ENCODE measurements at places on chromosomes 12 and 14. TPM values are rescaled to one million over a fixed set of nuclear protein-coding genes. Genes with fewer than 3 reads are reported as not detected.

LRTM2 gene
- not detected for total RNA-seq

DNA sequence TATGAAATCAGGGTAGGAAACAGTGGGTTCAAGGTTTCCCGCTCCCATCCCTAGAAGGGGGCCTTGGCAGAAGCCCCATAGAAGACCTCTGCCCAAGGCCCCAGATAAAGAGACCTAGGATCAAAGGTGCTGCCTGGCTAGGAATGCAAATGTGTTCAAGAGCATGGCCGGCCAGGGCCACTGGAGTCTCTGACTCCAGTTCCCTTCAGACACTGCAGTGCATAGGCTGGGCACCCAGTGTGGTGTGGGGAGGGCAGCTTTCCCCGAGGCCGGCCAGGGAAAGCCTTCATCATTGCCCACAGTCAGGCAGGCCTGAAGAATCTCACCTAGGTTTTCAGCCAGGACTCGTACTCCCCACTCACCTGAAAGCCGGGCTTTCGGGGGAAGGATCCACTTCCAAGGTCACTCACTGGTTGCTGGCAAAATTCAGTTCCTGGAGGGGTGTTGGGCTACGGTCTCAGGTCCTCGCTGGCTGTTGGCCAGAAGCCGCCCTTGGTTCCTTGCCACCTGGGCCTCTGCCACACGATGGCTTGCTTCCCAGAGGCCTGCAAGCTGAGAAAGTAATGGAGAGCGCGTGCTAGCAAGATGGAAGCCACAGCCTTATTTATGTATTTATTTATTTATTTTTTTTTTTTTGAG lies 9.7 kb upstream of the PEBP1 start:
- no peak for DNase-seq
- no peak overlapping the region for H3K4me3 ChIP-seq
- peaks cover 2% of the 10 kb centered on the region for H3K4me1 ChIP-seq
- no peaks in the 10 kb centered on the region for H3K27me3 ChIP-seq

- no peaks in the 10 kb centered on the region for H3K27me3 ChIP-seq
- no peak overlapping the region for H3K4me3 ChIP-seq
- H3K36me3 ChIP-seq = peaks cover 7% of the 10 kb centered on the region
- DNase-seq = no peak
These were observed 64.7 kb downstream of the ESR2 start for GRCh38 chr14:64229489-64229888.

- H3K4me1 ChIP-seq = no peaks in the 10 kb centered on the region
- no peak overlapping the region for H3K27ac ChIP-seq
- H3K27me3 ChIP-seq = no peaks in the 10 kb centered on the region
- DNase-seq = no peak
- H3K4me3 ChIP-seq = no peak overlapping the region
- H3K36me3 ChIP-seq = no peaks in the 10 kb centered on the region
These were observed 93.9 kb downstream of the FAR2 start for GRCh38 chr12:29242921-29243431.

OR11G2 gene
- total RNA-seq = not detected

- H3K27me3 ChIP-seq = no peaks in the 10 kb centered on the region
- H3K36me3 ChIP-seq = no peaks in the 10 kb centered on the region
- no peak for DNase-seq
- no peak overlapping the region for H3K27ac ChIP-seq
- no peaks in the 10 kb centered on the region for H3K4me1 ChIP-seq
These were observed 742.7 kb upstream of the FOXG1 start for GRCh38 chr14:28023853-28024252.

DNA sequence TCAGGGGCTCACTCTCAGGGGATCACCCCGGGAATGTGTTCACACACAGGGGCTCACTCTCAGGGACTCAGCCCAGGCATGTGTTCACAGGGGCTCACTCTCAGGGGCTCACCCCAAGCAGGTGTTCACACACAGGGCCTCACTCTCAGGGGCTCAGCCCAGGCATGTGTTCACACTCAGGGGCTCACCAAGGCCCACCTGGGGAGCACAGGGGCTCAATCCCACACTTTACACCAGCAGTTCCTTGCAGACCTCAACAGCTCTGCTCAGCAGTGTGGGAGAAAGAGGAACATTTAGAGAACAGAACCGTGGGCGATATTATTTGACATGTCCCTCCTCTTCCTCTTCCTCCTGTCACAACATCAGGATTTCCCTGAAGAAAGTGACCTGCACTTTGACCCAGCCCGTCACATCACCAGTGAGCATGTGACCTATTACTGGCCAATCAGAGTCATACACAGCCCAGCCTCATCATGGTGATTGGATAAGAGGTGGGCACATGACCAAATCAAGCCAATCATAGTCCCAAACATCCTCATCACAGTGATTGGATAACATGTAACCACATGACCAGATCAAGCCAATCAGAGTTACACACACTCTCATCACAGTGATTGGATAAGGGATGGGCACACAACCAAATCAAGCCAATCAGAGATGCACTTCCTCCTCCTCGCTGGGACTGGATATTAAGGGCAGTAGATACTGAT lies 359.4 kb upstream of the SFSWAP start:
- no peaks in the 10 kb centered on the region for H3K27me3 ChIP-seq
- no peaks in the 10 kb centered on the region for H3K4me1 ChIP-seq
- no peak for DNase-seq
- no peak overlapping the region for H3K27ac ChIP-seq
- no peak overlapping the region for H3K4me3 ChIP-seq

DNA sequence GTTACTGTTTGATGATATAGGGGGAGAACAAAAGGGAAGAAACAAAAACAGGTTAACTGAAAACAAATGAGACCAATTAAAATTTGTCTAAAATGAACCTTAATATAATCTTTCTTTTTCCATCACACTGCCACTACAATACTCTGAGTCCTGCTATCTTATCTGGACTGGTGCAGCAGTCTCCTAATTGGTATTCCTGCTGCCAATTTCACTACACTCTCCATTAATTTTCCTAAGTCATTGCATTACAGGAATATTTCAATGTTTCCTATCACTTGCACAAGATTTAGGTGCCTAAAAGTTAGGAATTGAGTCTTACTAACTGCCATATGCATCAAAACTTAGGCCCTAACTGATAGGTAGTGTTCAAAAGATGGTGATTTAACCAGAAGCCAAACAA lies 884.9 kb upstream of the MGAT4C start:
- no peak for DNase-seq
- H3K4me3 ChIP-seq = no peak overlapping the region
- H3K27ac ChIP-seq = no peak overlapping the region
- H3K27me3 ChIP-seq = no peaks in the 10 kb centered on the region

RNU4-1 gene
- total RNA-seq = 3,144 TPM

DNA sequence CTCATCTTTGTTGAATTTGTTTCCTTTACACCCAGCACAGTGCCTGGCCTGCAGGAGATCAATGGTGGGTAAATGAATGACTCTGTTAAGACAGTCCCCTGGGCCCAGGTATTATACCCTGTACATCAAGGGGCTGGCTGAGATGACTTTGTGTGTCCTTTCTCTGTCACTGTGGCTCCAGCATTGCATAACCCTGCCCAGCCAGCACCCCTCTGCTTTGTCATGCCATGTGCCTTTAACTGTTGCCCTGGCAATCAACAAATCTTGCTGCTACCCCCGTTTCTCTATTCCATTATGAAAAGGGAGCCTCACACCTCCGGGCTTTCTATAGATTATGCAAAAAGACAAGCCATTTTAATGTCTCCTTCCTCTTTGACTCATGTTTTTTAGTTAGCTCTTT lies 7.6 kb upstream of the FLVCR2 start:
- no peak overlapping the region for H3K4me3 ChIP-seq
- H3K27ac ChIP-seq = no peak overlapping the region
- no peaks in the 10 kb centered on the region for H3K4me1 ChIP-seq

DNA sequence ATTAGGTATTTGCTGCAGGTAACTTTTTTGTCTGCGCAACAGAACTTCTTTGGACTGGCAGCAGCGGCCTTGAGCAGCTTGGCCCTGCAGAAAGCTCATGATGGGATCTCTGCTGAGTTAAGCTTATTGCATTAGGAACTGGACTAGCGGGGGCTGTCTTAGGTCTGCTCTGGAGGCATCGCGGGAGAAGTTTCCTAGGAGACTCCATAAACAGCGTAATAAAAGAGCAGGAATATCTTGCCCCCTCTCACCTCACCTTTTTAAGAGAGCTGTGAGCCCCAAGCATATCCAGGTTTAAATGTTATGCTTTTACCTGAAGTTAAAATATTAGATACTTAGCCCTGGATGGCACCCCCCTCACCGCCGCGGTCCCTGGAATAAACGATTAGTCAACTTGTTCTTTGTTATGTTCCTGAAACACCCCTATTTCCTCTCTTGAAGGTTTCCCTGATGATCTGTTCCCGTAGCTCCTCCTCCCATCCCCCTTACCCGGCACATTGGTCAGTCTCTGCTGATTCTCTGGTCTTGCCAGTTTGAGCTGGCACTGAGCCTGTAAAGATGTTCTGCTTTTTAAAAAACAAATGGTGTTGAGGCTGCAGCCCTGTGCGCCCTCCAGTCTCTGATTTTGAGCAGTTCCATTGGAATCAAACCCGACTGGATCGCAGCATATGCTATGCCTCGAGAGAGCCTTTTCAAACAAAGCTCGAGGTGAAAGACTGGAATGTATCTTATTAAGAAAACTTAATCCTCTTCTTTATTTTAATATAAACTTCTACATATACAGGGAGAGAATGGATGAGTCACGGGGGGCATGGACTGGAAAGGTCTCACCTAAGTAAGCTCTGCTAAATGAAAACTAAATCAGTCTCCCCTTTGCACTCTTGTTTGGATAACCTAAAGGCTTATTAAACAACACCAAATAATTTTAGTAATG lies 1.9 kb downstream of the MLXIP start:
- H3K36me3 ChIP-seq = peaks cover 27% of the 10 kb centered on the region
- peak; percentile 70 for DNase-seq
- peak overlapping the region; percentile 97 for H3K4me3 ChIP-seq
- H3K4me1 ChIP-seq = peaks cover 48% of the 10 kb centered on the region
- H3K27me3 ChIP-seq = no peaks in the 10 kb centered on the region
- peak overlapping the region; percentile 98 for H3K27ac ChIP-seq

DNA sequence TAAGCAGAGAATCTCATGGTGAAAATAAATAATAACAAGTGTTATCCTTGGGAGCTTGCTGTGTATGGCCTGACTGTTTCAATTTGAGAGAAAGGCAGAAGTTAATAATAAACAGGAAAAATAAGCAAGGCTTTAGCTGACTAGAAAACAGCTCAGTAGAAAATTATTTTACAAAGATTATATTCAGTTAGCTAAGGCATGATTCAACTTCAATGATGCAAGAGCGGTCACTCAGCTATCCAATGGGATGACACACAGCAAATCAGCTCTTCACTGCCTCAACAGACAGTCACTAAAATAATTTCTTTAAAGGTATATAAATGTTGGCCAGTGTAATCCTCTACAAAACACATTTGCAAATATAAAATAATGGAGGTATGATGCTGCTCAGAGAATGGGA lies 18.6 kb downstream of the GSTZ1 start:
- H3K4me3 ChIP-seq = no peak overlapping the region
- H3K4me1 ChIP-seq = peaks cover 9% of the 10 kb centered on the region
- H3K27me3 ChIP-seq = no peaks in the 10 kb centered on the region
- peaks cover 51% of the 10 kb centered on the region for H3K36me3 ChIP-seq
- no peak for DNase-seq
- no peak overlapping the region for H3K27ac ChIP-seq

Data from psoas muscle (tissue), 8 donors.